ENCODE measurements at places on chromosomes 2 and 18.

- DNase-seq, result no peak
Observed at GRCh38 chr2:113136828-113137775, 9.7 kb downstream of the IL1RN start.

DNA sequence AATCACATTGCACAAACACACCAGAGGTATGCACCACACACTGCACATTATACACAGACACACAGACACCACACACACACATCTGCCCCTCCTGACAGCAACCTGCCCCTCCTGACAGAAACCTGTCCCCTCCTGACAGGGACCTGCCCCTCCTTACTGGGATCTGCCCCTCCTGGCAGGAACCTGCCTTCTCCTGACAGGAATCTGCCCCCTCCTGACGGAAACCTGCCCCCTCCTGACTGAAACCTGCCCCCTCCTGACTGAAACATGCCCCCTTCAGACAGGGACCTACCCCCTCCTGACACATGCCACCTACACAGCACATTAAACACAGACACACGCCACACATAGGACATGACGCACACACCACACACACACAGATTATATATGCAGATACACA is 88.9 kb downstream of the PXDN start:
- peak; percentile 48 for DNase-seq

DNA sequence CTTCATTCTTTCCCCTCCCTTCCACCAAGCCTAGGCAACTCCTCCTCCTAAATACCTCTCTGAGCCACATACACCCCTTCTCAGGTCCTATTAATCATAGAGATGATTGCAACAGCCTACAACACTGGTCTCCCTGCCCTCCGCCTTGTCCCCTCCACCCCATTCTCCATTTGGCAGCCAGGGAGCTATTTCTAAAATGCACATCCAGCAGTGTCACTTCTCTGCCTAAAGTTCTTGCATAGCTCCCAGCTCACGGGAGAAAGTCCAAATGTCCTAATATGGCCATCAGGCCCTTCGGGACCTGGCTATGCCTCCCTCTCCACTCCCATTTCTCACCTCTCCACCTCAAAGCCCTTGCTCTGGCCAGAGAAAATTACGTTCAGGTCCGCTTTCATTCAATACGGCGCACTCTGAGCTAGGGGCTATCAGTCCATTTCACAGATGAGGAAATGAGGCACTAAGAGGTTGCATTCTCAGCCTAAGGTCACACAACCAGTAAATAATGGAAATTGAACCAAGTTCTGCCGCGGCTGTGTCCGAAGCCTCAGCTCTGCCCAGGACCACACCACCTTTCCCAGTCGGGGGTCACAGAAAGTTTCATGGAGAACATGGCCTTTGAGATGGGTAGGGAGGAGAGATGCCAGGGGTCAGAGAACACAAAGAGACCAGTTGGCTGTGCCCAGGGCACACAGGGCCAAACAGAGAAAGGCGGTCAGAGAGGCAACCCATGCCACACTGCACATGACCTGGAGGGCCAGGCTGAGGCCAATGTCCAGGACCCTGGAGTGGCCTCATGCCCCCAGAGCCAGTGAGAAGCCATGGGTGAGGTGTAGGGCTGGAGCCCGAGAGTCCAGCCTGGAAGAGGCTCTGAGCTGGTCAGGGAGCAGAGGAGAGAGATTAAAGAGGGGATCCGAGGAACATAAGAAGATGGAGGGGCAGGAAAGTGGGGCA is 72.8 kb downstream of the TNS1 start:
- no peak for DNase-seq

DNA sequence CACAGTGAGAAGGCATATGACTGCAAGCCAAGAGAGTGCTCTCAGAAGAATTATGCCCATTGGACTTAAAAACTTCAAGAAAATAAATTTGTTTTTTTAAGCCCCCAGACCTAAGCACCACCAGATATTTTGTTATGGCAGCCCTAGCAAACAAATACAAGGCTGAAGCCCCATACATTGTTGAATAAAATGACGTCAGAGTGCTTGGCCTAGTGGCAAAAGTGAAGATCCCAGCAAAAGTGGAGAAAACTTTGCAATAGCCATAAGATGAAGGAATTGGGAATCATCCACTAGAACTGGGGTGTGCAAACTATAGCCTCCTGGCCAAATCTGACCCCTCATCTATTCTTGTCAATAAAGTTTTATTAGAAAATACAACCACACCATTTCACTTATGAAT is 517.5 kb downstream of the IRS1 start:
- DNase-seq, result no peak

DNA sequence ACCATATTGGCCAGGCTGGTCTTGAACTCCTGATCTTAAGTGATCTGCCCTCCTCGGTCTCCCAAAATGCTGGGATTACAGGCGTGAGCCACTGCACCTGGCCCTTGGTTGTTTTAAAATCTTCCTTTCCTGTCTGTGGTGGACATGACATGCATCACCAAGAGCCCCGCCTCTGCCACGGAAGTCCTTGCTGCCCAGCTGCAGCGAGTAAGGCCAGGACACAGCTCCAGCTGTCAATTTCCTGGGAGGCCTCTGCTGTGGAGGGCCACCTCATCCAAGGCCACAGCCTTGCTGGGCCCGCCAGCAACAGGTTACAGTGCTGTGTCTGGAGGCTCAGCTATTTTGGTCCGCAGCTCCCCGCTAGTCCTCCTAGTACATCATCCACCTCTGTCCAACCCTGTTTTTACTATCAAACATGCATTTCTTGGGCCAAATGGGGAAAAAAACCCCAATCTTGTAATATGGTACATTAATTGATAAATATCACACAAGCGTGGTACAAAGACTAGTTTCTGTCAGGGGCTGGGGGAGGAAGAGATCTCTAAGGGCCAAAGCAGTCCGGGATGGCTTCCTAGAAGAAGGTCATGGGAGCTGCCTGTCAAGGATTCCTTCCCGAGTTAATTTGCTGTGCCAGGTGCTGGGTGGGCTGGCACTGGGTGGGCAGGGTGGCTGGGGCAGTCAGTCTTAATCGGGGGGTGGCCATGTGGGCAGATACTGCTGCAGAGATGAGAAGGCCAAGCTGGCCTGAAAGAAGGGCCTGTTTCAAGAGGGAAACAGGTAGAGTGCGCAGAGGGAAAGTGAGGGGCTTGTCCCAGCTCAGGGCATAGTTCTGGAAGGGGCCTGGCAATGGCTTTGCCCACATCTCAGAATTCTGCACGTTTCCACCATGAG is 100.5 kb downstream of the INHBB start:
- DNase-seq, result peak; percentile 41

GRCh38 chr2:150885236-150885635 is 376.4 kb downstream of the RBM43 start:
- DNase-seq, result no peak

DNA sequence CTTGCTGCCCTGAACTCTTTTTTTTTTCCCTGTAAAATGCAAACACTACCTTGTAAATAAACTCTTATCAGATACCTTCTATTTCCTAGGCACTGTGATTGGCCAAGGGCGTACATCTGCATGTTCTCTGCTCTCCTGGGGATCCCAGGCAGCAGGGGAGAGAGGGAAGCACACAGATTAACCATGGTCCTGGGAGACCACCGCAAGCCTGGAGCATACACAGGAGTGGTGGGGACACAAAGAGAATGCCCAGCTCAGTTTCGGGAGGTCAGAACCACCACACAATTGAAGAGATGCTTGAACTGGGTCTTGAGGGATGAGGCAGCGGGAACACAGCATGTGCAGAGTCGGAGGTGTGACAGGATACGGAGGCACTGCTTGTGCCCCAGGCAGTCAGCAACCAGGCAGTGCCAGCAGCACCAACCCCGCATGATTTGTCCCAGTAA is 2.1 kb downstream of the GREB1 start:
- DNase-seq, result no peak

- DNase-seq, result no peak
Observed at GRCh38 chr2:143842836-143843235, 677.1 kb downstream of the ZEB2 start.

DNA sequence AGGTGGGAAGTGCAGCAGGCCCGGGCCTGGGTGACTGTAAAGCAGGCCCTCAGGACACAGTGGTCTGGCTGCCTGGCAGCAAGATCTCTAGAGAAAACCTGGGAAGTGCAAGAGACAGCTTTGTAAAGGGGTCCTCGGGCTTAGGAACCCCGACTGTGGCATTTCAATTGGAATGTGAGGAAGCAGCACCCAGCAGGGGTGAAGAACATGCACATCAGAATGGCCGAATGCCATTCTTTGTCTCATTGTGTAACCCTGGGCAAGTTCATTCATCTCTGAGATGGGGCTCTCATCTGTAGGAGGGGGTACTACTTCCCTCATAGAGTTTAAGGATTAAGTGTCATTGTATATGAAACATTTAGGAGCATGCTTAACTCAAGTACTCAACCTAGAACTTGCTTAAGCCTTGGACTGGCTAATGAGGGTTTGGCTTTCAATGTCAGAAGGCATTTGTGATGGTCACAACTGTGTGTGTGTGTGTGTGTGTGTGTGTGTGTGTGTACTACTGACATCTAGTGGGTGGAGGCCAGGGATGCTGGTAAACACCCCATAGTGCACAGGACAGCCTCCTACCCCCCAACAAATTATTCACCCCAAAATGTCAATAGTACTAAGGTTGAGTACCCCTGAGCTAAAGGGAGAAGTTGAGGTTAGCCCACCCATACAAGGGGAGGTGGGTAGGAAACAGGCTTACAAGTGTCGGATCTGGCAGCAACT is 29.3 kb downstream of the MEX3C start:
- DNase-seq, result no peak

GRCh38 chr2:121699421-121700333 is 37.0 kb downstream of the NIFK start:
- no peak for DNase-seq

- no peak for DNase-seq
Observed at GRCh38 chr2:192544371-192544955, 349.7 kb upstream of the TMEFF2 start.

- no peak for DNase-seq
Observed at GRCh38 chr2:18980786-18981430, 377.5 kb downstream of the OSR1 start.

GRCh38 chr2:36459725-36460137 is 104.2 kb downstream of the CRIM1 start:
- no peak for DNase-seq

DNA sequence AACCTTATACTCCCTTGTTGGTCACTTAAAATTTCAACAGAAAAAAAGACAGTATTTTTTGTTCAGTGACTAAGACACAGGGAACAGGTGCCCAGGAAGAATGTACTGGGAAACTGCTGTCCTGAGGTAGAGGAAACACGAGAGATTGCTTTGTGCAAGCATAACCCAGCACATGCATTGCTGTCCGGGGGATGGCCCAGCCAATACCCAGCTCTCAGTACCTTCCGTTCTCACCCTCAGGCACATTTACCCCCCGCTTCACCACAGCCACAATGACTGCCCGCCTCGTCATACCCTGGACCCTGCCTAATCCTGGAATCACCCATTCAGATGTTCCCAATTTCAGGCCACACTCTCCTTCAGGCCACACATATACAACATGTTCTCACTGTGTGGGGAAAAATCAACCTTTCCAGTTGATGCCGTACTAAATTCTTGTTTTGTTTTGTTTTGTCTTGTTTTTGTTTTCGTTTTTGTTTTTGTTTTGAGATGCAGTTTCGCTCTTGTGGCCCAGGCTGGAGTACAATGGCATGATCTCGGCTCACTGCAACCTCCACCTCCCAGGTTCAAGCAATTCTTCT is 140.7 kb downstream of the ESCO1 start:
- no peak for DNase-seq

DNA sequence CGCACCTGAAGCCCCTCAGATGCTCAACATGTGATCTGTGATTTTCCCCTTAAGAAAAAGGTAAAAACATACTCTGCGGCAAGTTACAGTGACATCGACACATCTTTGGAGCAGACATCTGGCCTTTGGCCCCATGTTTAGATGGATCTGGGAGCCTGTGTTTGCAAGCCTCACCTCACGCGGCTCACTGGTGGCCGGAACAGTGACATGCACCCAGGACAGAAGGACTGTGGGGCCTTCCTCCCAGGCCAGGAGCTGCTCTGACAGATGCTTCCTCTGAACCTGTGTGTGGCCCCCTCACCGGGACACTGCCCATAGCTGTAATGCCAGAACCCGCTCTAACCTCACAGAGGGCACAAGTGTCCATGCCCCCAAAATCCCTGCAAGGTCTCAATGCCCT is 13.1 kb downstream of the PASK start:
- DNase-seq, result peak; percentile 25

- DNase-seq, result no peak
Observed at GRCh38 chr2:30960213-30960612, 153.0 kb upstream of the CAPN13 start.

- DNase-seq, result no peak
Observed at GRCh38 chr2:237618449-237618848, 8.9 kb upstream of the LRRFIP1 start.

- no peak for DNase-seq
Observed at GRCh38 chr18:56637711-56638231, 621 bp downstream of the TXNL1 start.

DNA sequence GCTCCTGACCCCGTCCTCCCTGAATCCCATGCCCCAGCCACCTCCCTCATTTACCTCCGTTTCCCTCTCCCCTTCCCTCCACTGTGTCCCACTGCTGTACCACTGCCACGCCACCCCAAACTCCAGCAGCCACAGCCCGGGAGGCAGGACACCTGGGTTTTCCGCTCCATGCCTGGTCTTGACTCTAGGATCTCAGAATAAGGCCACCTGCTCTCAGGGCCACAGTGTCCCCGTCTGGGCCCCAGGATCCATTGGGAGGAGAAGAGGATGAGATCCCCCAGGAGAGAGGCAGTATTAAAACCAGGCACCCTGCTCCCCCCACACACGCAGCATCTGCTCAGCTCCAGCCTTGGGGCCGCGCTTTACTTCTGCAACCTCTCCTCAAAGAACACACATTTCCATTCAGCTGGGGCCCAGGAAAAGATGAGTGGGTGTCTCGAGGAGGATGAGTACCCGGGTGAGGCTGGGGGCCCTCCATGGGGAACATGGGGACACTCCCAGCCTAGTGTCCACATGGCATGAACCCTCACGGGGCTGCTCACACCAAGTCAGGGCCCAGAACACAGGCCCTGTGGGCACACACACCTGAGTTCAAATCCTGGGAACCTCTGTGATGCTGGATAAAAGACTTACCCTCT is 32.8 kb upstream of the TNS1 start:
- no peak for DNase-seq

- no peak for DNase-seq
Observed at GRCh38 chr18:75205514-75206132, 3.3 kb downstream of the PTGR3 start.

All from sciatic nerve (tissue), 2 donors.